ENCODE measurements at places on chromosomes 3 and 15.
A peak's percentile ranks its signal among the peaks of the same experiment; 100 is the strongest.

GRCh38 chr3:112086076-112086854 lies at the start of gene C3orf52:
C3orf52 (plus strand) TSS chr3:112086389; CDS start chr3:112086408, 19 bp downstream.
- DNase-seq = peak; percentile 42

GRCh38 chr3:186802701-186803100 lies 3.6 kb downstream of the RFC4 start:
- DNase-seq = no peak

DNA sequence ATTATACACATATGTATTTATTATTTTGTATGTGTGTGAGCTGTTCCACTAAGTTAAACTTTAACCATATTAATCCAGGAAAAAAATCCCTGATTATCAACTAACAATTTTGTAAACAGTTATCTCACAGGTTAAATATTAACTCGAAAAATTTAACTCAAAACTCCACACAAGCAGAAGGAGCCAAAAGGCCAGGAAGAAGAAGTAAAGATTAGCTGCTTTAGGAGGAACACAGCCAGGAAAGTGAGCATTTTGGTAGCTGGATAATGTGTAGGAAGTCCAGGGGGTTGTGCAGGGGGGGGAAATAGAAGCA lies 425.0 kb downstream of the TIGIT start:
- no peak for DNase-seq

DNA sequence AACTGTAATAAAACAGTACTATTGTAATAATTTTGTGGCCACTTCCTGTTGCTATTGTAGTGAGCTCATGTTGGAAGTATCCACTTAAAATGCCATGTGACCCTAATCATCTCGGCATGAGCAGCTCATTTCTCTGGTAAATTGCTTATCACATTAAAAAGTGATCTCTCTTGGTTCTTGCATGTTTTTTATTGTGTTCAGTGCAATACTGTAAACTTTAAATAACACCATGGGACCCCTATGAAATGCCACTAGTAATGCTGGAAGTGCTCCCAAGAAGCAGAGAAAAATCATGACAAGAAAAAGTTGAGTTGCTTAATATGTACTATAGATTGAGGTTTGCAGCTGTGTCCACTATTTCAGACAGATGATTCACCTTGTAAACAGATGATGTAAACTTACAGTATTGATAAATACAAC lies 45.6 kb downstream of the NMD3 start:
- no peak for DNase-seq

DNA sequence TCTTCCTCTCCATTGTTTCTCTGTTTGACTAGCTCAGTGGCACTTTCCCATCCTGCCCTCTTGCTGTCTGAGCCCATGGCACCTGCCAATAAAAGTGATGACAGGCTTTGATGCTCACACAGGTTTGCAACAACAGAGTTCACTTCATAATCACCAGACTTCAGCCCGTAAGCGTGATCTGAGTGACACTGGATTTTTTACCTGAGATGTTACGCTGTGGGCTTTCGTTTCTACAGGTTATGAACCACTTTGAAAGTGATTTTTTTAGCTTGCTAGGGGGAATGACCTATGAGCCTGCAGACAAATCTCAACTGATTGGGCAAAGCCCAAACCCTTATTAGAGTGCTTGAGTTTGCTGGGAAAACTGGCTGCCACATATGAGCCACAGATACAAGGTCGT lies 173.9 kb upstream of the ICE2 start:
- DNase-seq = no peak

- no peak for DNase-seq
Measured at GRCh38 chr3:21913791-21914190, 162.8 kb upstream of the ZNF385D start.

GRCh38 chr15:64149893-64150578 lies 1.5 kb upstream of the SNX22 start:
- no peak for DNase-seq

DNA sequence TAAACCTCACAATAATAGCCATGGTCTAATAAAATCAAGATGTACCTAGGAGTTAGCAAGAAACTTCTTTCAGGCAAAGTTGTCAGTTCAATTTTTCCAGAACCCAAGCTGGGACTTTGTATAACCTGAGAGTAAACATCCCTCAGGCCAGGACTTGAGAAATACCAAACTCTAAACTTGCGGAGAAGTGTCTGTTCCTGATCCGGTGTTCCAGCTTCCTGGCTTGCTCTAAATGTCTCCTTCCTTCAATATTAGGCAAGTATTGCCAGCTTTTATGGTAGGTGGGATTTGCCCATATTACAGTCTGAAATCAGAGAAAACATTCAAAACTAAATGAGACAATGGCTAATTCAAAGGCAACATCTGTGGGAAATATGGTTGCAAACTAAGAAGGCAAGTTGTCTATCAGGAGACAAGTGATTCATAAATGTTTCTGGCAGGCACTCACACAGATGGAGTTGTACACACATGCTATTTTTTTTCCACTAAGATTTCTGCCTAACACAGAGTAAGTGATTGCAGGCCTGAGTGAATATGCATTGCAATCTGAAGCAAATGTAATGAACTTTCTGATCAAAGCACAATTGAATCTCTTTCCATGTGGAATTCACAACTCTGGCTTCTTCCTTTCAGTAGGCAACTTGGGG lies 88.3 kb upstream of the COL8A1 start:
- no peak for DNase-seq

GRCh38 chr3:51333021-51333420 lies 52.1 kb upstream of the MANF start:
- no peak for DNase-seq

GRCh38 chr15:59492389-59493377 lies 54.7 kb downstream of the FAM81A start:
- DNase-seq = peak; percentile 24

- no peak for DNase-seq
Measured at GRCh38 chr3:51930439-51930838, 11.3 kb downstream of the RRP9 start.

GRCh38 chr3:39208463-39209055 lies 16.2 kb upstream of the XIRP1 start:
- DNase-seq = no peak

GRCh38 chr3:143172795-143173145 lies 53.2 kb downstream of the CHST2 start:
- no peak for DNase-seq

DNA sequence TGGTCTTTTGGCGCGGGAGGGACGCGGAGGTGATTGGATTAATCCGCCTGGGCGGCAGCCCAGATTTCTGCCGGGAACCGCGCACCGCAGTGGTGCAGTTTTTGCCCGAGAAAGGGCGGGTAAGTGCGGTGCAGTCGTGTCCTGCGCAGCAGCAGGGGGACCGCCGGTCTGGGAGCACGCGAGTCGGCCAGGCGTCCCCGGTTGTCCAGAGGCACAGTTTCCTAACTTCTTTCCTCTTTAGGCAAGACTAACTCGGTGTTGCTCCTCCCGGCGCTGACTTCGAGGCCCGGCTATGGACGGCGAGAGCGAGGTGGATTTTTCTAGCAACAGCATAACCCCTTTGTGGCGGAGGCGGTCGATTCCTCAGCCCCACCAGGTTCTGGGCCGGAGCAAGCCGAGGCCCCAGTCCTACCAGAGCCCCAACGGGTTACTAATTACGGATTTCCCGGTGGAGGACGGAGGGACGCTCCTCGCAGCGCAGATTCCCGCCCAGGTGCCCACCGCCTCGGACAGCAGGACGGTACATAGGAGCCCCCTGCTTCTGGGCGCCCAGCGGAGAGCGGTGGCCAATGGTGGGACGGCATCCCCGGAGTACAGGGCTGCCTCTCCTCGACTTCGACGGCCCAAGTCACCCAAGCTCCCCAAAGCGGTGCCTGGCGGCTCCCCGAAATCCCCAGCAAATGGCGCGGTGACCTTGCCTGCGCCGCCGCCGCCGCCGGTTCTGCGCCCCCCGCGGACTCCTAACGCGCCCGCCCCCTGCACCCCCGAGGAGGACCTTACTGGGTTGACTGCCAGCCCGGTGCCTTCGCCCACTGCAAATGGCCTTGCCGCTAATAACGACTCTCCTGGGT lies 736 bp downstream of the ARHGEF26 start:
- no peak for DNase-seq

GRCh38 chr15:89761009-89761831 lies 10.2 kb upstream of the MESP1 start:
- DNase-seq = no peak

GRCh38 chr3:123431658-123432324 lies 17.1 kb downstream of the ADCY5 start:
- DNase-seq = no peak

GRCh38 chr3:188827103-188827502 lies 344.7 kb upstream of the TPRG1 start:
- no peak for DNase-seq

- DNase-seq = no peak
Measured at GRCh38 chr3:112794622-112795172, 52.0 kb downstream of the CD200R1L start.

DNA sequence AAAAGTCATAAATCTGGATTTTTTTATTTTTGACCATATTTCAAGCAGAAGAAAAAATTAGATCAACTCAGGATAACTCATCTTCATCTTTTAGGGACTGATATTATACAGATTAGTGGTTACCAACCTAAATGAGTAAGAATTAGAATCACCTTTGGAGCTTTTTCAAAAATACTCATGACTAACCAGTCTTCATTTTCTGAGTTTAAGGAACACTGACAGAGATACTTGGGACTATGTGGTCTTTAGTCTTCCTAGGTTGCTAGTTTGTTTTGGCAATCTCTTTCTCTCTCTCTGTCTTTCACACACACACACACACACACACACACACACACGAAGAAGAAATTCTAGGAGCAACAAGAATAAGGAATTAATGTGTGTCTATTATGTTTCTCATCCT lies 50.1 kb downstream of the TMOD3 start:
- DNase-seq = no peak

- no peak for DNase-seq
Measured at GRCh38 chr3:37466660-37467359, 292.4 kb upstream of the LRRFIP2 start.
